ENCODE measurements at places on chromosomes 6 and 20. TPM values are rescaled to one million over a fixed set of nuclear protein-coding genes. Genes with fewer than 3 reads are reported as not detected.
A peak's percentile ranks its signal among the peaks of the same experiment; 100 is the strongest.

APCDD1L gene
- total RNA-seq, result 0.59 TPM

BNIP5 gene
- total RNA-seq, result not detected

DYNLRB1 gene
- 20.8 TPM for total RNA-seq

GRCh38 chr6:134753001-134753400 is 196.9 kb downstream of the ALDH8A1 start:
- no peak for DNase-seq

- DNase-seq, result no peak
Measured at GRCh38 chr6:127180426-127180825, 62.0 kb downstream of the RSPO3 start.

DNA sequence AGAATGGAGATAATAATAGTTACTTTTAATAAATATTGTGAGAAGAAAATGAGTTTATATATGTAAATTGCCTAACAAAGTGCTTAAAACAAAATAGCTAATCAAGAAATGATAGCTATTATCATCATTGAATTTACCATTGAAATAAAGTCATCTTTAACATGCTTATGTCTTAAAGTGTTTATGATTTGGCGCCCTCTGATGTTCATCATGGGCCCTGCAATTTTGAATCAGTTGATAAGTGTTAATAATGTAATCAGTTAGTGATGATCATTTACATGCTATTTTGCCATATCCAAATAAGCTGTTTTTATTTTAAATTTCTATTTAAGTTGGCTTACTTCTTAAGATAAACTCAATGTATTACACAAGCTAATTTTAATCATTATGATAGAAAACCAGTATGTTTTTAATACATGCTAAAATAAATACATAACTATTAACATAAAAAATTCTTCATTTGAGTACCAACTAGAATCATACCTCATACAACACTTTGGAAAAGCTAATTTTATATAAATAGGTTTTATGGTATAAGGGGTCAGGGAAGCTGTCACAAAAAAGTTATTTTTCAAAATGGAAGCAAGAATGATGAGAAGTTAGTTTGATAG is 39.2 kb upstream of the TPD52L1 start:
- DNase-seq, result peak; percentile 60

DNA sequence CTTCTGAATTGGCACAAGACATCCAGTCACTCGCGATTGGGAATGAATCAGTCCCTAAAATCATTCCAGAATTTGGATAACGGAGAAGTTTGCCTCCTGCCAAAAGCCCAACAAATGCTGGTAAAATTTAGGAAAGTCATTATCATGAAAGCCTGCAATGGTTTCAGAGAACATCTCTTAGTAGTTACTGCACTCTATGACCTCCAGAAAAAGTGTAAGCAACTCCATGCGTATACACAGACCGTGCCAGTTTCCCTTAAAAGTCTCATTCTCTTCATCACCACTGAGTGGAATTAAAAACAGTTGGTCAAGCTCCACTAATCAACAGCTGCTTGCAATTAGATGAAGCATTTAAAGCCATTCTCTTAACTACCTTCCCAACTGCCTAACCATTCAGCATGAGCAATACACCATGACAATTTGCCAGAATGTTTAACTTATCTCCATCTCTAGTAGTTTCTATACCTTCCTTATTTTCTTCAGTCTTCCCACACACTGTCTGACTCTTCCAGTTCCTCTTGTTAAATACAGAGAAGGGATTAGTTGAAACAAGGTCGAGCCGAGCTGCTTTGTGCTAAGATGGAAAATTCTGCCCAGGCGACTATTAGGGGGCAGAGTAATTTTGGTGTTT is 183.6 kb upstream of the PRDM1 start:
- DNase-seq, result no peak

DNA sequence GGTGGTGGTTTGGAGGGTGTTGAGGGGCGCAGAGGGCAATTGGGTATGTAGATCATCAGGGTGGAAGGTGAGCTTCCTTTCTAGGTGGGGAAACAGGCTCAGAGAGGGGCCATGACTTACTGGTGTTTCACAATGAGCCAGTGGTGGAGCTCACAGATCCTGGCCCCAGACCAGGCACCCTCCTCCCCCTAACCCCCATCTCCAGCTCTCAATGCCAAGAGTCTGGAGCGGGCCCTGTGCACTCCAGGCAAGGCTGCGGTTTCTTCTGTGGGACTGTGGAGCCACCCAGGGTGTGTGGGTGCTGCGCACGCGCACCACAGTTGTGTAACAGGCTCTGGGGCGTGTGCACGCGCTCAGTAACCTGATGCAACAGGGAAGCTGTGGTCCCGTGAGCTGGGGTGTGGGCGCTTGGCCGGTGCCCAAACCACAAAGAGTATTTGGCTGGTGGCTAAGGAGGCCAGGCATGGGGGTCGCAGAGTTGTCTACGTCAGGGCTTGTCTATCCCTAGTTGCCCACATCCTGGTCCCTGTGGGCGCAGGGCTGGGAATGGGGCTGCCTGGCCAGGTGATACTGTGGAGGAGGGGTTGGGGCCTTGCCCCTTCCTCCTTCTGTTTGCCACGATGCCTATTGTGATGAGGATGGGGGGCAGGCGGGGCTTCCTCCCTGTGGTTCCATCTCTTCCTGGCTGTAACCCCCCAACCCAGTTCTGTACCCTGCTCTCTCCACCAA is 37.5 kb upstream of the MRPS18A start:
- peak; percentile 58 for DNase-seq

DNA sequence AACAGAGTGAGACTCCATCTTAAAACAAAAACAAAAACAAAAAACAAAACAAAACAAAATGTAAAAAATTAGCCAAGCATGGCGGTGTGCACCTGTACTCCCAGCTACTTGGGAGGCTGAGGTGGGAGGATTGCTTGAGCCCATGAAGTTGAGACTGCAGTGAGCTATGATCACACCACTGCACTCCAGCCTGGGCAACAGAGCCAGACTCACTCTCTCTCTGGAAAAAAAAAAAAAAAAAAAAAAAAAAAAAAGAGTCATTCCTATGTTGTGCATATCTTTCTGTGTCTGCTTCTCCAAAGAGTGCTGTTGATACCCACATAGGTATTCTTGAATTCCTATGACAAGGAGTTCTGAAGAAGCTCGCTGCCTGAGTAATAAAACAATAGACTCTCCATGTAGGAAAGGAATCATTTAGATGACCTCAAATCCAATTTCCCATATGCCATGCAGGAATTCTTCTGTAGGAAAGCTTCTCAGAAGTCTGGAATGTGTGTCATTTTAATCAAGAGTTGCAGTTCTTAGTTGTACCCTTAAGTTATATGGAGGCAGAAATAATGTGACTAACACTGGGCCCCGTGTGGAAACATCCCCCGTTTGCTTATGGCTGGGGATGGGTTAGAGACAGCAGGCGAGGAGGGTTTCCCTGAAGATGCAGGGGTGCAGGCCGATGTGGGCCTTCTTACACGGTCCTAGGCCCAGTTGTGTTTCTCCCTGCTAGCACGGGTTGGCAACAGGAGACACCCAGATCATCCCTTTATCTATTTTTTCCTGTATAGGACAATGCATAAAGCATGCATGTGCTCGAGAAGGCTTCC is 79.4 kb downstream of the ZDHHC14 start:
- no peak for DNase-seq

Data from uterus (tissue), 4 donors.